ENCODE measurements at places on chromosomes 1 and 21. TPM values are rescaled to one million over a fixed set of nuclear protein-coding genes. Genes with fewer than 3 reads are reported as not detected.
A peak's percentile ranks its signal among the peaks of the same experiment; 100 is the strongest.

GRCh38 chr1:63320022-63320721 is 2.2 kb upstream of the FOXD3 start:
- ATAC-seq, result no peak

DNA sequence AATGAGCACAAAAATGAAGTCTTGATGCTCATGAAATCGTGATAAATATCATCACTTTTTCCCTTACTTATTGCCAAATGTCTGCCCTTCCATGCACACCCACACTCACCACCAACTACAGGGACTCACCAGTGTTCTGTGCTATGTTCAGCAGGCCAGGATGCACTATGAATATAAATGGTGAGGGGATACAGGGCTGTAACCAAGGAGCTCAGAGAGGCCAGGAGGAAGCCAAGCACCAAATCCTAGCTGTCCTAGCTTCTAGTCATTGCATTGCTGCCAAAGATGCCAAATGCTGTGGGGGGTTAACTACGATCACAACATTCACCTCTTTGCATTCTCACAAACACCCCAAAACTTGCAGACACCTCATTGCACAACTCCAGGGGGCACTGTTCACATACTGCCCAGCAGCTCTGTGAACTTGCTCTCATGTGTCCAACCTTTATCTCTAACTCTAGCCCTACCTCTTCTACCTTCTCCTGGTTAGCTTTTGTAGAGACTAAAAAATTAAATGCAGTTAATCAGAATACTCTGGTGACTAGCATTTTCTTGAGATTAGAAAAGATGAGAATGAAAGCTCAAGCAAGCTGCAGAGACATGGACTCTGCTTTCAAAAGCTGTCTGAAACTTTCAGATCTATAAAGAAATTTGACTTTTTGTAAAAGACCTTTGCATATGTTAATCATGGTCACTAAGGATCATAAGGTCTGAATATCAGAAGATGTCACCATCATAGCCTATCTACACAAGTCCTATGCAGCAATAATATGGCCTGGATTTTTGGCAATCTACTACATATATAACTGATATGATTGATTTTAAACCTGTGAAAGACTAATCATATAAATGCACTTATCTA is 13.9 kb upstream of the KIF14 start:
- no peak for ATAC-seq

- ATAC-seq, result peak; percentile 98
Observed at GRCh38 chr1:91404151-91405012, at the start of gene HFM1. TSS of gene HFM1 (minus strand) at chr1:91404837. CDS start at chr1:91401082, 3,755 bp downstream.

DNA sequence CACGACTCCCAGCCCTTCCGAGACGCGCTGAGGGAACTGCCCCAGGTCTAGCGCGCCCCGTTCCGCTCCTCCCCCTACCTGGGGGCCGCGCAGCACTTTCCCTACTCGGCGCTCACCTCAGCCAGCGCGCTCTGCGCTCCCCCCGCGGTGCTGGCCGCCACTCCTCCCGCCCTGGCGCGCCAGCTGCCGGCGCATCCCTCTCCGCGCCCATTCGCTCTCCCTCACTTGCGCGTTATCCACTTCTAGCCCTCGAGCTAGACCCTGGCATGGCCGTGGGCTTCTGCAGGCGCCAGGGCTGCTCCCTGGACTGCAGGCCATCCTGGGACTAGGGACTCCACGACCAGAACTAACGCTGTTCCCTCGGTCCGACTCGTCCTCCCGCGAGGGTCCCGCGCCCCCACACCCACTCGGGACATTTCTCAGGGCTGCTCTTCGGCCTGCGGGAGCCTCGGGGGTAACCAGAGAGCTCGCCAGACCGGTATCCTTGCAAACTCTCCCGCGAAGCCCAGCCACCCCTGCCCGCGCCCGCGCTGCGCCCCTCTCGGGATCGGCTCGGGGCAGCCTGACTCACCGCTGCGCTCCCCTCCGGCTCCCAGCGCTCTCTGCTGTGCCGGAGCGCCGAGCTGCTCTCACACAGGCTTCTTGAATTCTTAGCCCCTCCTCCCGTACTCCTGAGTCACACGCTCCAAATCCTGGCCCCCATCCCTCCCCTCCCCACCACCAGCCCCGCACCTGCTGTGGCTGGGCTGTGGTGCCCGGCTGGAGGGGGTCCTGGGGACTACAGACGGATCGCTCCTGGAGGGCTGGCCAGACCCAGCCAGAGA is at the start of gene NGF:
NGF (minus strand) TSS at position 617 of the 824 bp plus-strand sequence. CDS start 51,454 bp downstream, outside the sequence.
- ATAC-seq, result peak; percentile 83

The CD52 gene
- 0.76 TPM for total RNA-seq

The C1orf53 gene
- 7.7 TPM for total RNA-seq

- no peak for ATAC-seq
Observed at GRCh38 chr1:17567582-17567981, 28.1 kb downstream of the ARHGEF10L start.
